ENCODE measurements at places on chromosomes 2 and 18.

DNA sequence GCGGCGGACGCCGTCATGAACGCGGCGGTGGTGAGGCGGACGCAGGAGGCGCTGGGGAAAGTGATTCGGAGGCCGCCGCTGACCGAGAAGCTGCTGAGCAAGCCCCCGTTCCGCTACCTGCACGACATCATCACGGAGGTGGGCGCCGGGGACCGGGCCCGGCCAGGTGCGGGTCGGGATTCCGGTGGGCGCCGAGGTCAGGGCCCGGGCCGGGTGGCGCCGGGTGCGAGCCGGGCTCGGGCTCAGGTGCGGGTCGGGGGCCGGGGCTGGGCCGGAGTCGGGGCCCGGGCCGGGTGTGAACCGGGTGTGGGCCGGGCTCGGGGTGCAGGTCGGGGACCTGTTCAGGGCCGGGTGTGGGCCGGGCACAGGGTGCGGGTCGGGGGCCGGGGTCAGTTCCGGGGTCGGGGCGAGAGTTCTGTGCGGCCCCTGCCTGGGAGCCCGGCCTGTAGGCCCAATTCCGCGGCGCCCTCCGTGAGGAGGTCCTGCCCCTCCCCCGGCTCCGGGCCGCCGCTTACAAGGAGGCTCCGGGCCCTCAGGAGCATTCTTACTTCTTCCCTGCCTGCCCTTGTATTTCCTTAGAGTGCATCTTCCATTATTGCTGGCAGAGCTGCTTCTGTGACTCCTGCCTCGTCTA is 447 bp downstream of the TRAF3IP1 start:
- no peak for DNase-seq
- peaks cover 18% of the 10 kb centered on the region for H3K4me1 ChIP-seq
- peak overlapping the region; percentile 87 for H3K4me3 ChIP-seq
- H3K36me3 ChIP-seq: peaks cover 16% of the 10 kb centered on the region

- H3K4me1 ChIP-seq: no peaks in the 10 kb centered on the region
- no peaks in the 10 kb centered on the region for H3K27me3 ChIP-seq
- no peak for DNase-seq
- H3K27ac ChIP-seq: no peak overlapping the region
Observed at GRCh38 chr2:22998359-22998758, 386.6 kb upstream of the KLHL29 start.

DNA sequence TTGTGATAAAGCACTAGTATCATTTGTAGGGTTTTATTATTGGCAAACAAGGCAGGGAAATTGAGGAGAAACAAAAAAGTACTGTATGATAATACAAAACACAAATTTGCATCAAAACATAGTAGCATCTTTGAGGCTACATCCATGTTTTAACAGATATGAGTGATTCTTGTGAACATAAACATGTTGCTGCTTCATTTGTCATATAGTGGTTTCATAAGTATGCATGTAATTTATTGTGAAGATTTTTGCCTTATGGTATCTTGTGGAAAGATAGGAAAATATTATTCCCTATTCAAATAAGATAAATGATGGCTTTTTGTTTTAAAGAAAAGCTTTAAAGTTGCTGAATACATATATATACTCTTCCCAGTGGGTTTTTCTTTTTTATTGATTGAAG is 60.3 kb downstream of the VRK2 start:
- H3K4me3 ChIP-seq: no peak overlapping the region
- no peak overlapping the region for H3K27ac ChIP-seq
- H3K4me1 ChIP-seq: peaks cover 11% of the 10 kb centered on the region
- H3K36me3 ChIP-seq: peaks cover 46% of the 10 kb centered on the region
- H3K27me3 ChIP-seq: no peaks in the 10 kb centered on the region

- H3K36me3 ChIP-seq: no peaks in the 10 kb centered on the region
- H3K27me3 ChIP-seq: no peaks in the 10 kb centered on the region
- no peak overlapping the region for H3K27ac ChIP-seq
Observed at GRCh38 chr2:133152801-133153200, 415.5 kb downstream of the NCKAP5 start.

GRCh38 chr2:239498981-239499634 is 98.3 kb upstream of the HDAC4 start:
- no peak overlapping the region for H3K4me3 ChIP-seq
- H3K4me1 ChIP-seq: no peaks in the 10 kb centered on the region
- H3K27ac ChIP-seq: no peak overlapping the region
- no peaks in the 10 kb centered on the region for H3K36me3 ChIP-seq
- H3K27me3 ChIP-seq: peaks cover 64% of the 10 kb centered on the region

- H3K4me1 ChIP-seq: no peaks in the 10 kb centered on the region
- no peaks in the 10 kb centered on the region for H3K36me3 ChIP-seq
- peaks cover 6% of the 10 kb centered on the region for H3K27me3 ChIP-seq
- no peak for DNase-seq
Observed at GRCh38 chr2:179654806-179655205, 206.6 kb downstream of the ZNF385B start.

DNA sequence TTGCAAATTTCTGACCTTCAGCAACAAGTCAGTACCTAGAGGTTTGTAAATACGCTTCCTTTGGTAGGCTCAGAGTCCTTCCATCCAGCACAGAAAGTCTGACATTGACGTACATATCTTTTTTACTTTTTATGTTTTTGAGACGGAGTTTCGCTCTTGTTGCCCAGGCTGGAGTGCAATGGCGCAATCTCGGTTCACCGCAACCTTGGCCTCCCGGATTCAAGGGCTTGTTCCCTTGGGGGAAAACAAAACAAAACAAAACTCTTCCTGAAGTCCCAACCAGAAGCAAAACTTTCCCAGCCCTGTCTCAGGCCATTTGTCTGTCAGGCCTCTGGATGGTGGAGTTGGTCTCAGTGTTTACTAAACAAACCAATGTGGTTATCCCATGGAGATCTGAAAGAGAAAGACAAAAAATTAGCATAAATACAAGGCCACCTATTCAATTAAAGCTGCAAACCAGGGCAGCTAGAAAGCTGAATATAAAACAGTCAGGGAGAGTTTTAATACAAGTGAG is 29.6 kb upstream of the ATL2 start:
- peaks cover 3% of the 10 kb centered on the region for H3K36me3 ChIP-seq
- no peak overlapping the region for H3K27ac ChIP-seq
- peaks cover 17% of the 10 kb centered on the region for H3K4me1 ChIP-seq
- no peaks in the 10 kb centered on the region for H3K27me3 ChIP-seq
- H3K4me3 ChIP-seq: no peak overlapping the region

DNA sequence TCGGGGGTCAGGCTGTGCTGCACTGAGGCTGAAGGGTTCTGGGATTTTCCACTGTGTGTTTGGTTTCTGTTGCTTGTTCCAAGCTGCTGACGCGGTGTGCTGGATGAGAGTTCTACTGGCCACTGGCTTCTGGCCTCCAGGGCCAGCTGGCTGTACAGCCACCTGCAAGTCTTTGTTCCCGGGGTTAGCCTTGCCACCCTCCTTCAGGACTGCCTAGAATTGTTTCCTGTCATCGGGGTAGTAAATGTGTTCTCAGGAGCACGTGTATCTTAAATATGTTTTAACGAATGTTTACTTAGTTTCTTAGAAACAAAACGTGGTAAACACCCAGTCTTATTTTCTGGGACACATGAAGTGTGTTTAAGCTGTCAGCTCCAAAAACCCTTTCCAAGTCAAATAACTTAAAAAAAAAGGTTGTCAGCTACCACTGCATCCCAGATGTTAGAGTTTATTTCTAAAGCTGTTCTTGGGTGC is 231.2 kb downstream of the AGAP1 start:
- H3K27me3 ChIP-seq: peaks cover 9% of the 10 kb centered on the region
- no peaks in the 10 kb centered on the region for H3K4me1 ChIP-seq
- H3K4me3 ChIP-seq: no peak overlapping the region
- H3K27ac ChIP-seq: no peak overlapping the region
- no peaks in the 10 kb centered on the region for H3K36me3 ChIP-seq

DNA sequence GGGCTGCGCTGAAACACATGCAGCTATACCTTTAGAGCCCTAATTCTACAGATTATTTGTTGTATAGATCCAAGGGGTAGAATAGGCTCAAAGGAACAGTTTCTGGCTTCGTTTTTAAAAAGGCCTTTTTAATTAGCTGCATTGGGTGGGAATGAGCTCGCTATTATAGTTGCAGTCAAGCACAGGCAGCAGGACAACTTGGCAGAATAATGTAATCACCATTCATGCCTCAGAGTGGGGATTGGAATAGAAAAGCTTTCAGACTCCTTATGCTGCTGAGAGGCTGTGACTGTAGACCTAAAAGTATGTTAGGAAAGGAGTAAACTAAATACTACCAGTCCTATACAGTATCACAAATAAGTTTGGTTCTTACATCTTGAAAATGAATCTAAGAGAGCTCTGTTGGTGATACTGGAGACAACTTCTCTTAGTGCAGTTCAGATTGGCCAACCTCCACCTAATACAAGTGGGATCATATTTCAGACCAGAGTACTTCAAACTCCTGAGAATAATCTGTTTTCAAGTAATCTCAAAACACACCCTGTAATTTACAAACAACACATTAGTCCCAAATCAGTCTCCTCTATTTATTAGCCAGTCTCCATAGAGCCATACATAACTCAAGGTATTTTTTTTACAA is 121.4 kb downstream of the ANTXR1 start:
- H3K27ac ChIP-seq: no peak overlapping the region
- H3K27me3 ChIP-seq: peaks cover 6% of the 10 kb centered on the region
- H3K4me1 ChIP-seq: no peaks in the 10 kb centered on the region
- no peak overlapping the region for H3K4me3 ChIP-seq

GRCh38 chr2:121095257-121096080 is 189.5 kb downstream of the TFCP2L1 start:
- no peak overlapping the region for H3K27ac ChIP-seq
- H3K4me3 ChIP-seq: no peak overlapping the region
- no peaks in the 10 kb centered on the region for H3K36me3 ChIP-seq

DNA sequence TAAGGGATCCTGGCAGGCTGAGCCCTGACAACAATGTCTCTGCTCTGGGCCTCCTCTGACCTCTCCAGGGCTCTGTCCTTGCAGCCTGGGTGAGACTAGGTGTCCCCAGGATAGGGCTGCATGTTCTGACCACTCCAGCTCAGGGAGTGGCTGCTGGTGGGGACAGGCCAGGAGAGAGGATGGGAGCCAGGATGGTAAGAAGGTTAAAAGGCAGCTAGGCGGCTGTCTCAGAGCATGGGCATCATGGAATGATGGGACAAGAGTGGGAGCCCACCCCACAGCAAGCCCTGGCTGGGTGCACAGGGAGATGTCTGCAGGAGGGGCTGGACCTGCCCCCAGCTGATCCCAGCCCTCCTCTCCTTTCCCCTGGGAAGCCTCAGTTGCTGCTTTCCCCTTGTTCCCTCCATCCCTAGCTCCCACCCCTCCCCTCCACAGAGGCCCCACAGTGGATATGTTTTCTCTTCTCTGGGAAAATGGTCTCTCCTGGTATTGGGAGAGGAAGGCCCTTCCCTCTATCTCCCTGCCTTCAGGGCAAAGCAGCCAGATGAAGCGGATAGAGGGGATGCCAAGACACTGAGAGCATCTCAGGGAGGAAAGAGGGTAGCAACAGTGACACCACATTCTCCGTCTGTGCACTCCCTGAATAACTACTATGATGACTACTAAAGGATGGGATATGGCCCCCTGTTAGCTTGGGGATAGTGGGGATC is 334.3 kb downstream of the DYSF start:
- no peaks in the 10 kb centered on the region for H3K27me3 ChIP-seq
- no peak overlapping the region for H3K27ac ChIP-seq
- no peaks in the 10 kb centered on the region for H3K4me1 ChIP-seq
- no peak overlapping the region for H3K4me3 ChIP-seq
- DNase-seq: no peak
- no peaks in the 10 kb centered on the region for H3K36me3 ChIP-seq

DNA sequence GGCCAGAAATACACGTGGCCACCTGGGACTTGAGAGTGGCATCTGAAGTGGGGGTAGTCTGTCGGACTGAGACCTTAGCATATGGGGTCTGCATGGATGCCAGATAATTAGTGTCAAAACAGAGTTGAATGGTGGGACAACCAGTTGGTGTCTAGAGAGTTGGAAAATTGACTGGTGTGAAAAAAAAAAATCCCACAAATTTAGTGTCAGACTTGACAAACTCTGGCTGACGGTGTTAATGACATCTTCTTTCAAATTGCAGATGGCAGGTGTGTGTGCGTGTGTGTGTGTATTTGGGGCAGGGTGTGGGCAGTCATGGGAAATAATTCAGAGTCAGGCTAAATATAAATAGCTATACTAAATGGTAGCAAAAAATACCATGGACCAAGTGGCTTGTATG is 365.4 kb upstream of the RGPD4 start:
- no peak overlapping the region for H3K27ac ChIP-seq
- no peaks in the 10 kb centered on the region for H3K36me3 ChIP-seq
- DNase-seq: no peak
- H3K4me3 ChIP-seq: no peak overlapping the region
- no peaks in the 10 kb centered on the region for H3K27me3 ChIP-seq

DNA sequence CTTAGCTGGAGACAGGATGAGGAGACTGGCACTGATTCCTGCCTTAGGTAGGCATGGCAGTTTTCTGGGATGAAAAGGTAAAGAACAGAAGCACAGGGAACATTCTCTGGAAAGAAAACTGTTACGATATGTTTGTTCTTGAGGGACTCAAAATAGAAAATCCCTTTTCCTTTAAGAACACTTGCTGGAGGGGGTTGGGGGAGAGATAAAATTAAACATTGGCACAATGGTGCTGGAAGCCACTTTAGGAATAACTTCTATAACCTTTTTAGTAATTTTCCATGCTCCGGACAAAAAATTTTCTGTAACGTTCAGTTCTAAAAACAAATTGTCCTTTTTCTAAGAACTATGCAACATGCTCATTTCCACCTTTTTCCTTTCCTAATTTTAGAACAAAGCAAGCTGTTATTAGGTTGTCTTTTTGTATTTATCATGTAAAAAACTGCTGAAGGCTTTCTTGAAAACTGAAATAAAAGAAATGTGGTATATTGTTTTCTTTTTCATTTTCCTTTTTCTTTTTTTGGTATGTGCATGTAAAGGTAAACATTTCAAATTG is 343.8 kb downstream of the EPHA4 start:
- no peak overlapping the region for H3K27ac ChIP-seq
- no peaks in the 10 kb centered on the region for H3K36me3 ChIP-seq
- H3K4me3 ChIP-seq: no peak overlapping the region
- no peaks in the 10 kb centered on the region for H3K4me1 ChIP-seq
- DNase-seq: no peak
- H3K27me3 ChIP-seq: no peaks in the 10 kb centered on the region

DNA sequence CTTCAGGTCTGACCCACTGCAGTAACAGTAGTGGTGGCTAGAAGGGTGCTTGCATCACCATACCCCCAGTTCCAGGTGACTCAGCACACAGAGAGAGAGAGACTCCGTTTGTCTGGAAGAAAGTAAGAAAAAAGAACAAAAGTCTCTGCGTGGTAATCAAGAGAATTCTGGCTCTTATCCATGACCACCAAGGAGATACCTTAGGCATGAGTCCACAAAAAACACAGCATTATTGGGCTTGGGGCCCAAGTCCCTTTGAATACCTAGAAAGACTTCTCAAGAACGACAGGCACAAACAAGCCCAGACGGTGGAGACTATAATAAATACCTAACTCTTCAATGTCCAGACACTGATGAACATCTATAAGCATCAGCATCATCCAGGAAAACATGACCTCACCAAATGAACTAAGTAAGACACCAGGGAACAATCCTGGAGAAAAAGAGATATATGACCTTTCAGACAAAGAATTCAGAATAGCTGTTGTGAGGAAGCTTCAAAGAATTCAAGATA is 21.7 kb upstream of the BAZ2B start:
- peaks cover 5% of the 10 kb centered on the region for H3K4me1 ChIP-seq
- H3K36me3 ChIP-seq: peaks cover 12% of the 10 kb centered on the region
- H3K4me3 ChIP-seq: no peak overlapping the region
- DNase-seq: no peak
